ENCODE measurements at places on chromosomes 12 and 14.

DNA sequence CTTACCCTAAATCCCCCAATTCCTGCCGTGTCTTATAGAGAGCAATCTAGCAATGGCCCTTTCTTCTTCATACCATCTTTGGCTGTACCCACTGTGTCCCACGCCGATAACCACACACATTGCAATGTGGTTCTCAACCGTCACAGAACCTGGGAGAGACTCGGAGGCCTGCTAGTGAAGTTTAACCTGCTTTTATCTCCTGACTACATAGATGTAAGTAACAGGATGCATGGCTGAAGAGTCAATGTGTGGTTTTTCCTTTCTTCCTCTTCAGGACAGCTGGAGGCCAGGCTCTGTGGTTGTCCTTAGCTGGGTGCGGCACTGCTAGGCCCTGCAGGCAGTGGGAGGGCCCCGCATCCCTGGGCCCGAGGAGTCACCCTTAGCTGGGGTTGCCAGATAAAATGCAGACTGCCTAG, 51.3 kb downstream of the ZNF664 start:
- no peak for DNase-seq

DNA sequence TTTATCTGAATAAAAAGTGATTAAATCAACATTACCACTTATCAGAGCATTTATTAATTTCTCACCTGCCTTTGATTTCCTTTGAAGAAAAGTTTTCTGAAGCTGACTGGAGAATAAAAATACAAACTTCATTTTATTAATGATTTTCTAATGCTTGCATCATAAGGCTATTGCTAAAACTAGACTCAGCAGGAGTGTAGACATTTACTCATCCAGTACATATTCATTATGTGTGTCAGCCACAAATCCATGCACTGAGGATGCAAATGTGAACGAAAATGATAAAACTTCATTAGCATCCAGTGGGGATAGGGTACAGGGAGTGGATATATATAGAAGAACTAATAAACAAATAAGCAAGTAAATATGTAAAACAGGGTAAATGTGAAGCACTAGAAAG, 74.6 kb downstream of the SLCO1B3 start:
- DNase-seq: no peak

- no peak for DNase-seq
Observed at GRCh38 chr14:68759937-68760336, 32.9 kb downstream of the ZFP36L1 start.

DNA sequence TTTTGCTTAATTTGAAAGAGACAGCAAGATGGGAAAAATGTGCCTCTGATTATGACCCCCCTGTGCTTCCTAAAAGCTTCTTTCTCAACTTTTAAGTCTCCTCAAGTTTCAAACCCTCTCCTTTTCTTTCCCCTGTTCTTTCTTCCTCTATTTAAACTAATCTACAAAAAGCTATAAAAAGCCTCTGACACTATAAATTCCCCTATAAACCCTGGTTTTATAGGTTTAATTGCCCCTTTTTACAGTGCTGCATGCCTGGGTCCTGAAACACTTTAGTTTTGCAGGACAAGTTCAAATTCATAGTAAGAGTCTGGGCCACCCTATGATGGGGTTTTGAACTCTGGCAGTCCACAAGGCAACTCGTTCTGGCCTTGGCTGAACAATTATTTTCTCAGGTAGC, 510.9 kb upstream of the TBX3 start:
- no peak for DNase-seq

DNA sequence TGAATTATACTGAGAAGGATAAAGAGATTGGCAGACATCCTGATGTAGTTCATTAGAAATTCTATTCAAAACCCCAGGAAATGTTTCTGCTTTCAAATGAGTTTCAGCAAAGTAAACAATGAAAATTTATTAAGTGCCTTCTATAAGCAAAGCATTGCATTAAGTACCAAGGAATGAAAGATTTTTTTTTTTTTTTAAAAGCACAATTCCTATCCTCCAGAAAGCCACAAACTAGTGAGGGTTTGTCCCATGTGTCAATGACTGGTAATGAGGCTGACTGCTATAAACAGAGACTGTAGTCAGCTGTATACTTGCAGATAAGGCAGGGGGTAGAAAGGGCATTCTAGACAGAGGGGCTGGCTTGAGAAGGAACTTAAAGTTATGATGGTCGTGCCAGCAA, 6.7 kb downstream of the ANO4 start:
- DNase-seq: no peak

DNA sequence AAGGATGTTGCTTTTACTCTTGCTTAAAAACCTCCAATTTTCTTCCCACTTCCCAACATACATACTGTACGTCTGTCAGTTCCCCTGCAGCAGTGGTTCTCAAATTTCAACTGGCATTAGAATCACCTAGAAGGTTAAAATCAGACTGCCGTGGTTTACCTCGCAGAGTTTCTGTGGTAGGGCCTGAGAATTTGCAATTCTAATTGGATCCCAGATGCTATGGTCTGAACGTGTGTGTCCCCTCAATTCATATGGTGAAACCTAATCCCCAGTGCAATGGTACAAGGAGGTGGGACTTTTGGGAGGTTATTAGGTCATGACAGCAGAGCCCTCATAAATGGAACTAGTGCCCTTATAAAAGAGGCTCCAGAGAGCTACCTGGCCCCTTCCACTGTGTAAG, 226.9 kb downstream of the CRADD start:
- DNase-seq: no peak

All from activated CD4-positive, alpha-beta T cell treated with anti-CD3 and anti-CD28 coated beads for 1 hour (primary cell).